ENCODE measurements at places on chromosomes 2 and 18.

- DNase-seq: no peak
These were observed 388.9 kb downstream of the ALK start for GRCh38 chr2:29532436-29532835.

DNA sequence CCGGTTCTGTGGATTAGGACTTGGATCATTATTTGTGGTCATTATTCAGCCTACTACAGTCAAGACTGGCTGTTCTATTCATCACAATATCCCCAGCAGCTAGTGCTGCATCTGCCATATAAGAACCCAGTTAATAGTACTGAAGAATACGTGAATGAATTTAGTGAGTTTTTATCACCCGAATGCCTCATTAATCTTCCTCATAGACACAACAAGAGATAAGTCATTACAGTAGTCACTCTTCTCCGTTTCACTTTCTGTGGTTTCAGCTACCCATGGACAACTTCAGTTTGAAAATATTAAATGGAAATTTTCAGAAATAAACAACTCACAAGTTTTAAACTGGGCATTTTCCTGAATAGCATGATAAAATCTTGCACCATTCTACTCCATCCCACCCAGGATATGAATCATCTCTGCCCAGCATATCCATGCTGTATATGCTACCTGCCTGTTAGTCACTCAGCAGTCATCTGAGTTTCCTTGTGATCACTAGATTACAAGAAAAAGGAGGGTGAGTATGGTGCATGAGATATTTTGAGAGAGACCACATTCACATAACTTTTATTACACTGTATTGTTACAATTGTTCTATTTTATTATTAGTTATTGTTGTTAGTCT is 363.7 kb upstream of the CHAC2 start:
- no peak for DNase-seq

- DNase-seq: peak; percentile 8
These were observed 102.5 kb upstream of the LDAH start for GRCh38 chr2:20925265-20925889.

DNA sequence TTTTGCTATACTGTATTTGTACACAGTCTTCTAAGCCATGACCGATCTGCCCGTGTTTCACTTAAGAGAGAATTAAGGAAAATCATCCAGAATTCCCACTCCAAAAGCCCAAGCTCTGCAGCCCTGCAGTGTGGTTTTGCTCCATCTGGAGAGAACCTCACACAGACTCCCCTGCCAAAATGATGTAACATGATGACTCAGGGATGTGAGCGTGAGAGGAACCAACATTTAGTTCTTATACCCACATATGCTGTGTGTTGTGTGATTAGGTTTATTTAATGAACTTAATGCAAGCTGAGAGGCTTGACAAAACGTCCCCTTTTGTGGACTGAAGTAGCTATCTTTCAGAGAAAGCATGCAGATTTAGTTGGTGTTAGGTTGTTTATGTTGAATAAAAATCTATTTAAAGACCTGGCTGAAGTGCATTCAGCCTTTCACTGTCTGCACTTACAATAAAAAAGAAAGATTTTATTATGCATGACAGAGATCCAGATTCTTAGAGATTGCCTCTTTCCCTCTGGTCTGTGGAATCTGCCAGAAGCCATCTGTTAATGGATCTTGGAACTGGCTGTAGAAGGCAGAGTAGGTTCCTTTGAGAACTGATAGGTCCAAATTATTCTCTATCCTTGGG is 6.3 kb downstream of the RAB12 start:
- DNase-seq: no peak

- DNase-seq: no peak
These were observed 226.4 kb upstream of the DSEL start for GRCh38 chr18:67742954-67743353.

DNA sequence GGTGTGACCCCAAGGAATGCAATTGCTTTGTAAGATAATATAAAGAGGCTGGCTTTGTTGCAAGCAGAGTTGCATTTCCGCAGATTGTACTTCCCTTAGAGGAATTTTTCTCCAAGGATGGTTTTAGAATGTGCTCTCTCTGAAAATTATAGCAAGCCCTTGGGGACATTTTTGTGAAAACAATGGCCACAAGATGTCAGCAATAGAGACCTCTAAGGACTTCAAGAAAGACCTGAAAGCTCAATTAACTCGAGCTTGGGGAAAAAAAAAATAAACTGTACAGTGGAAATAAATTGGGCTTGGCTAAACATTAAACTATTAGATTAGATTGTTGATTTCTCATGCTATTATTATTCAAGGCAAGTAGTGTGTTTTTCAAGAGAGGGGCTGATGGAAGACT is 81.3 kb upstream of the KYNU start:
- no peak for DNase-seq

- DNase-seq: no peak
These were observed 35.3 kb downstream of the MAP4K4 start for GRCh38 chr2:101732773-101733256.

DNA sequence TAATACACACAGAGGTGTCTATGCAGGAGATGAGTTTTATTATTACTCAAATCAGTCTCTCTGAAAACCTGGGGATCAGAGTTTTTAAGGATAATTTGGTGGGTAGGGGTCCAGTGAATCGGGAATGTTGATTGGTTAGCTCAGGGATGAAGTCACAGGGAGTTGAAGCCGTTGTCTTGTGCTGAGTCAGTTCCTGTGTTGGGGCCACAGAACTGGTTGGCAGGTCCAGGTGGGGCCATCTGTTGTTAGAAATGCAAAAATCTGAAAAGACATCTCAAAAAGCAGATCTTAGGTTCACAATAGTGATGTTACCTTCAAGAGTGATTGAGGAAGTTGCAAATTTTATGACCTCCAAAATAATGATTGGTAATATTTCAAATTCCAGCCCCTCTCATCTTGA is 86.9 kb downstream of the VSNL1 start:
- DNase-seq: no peak

GRCh38 chr2:92074549-92074898 is 2796.7 kb upstream of the TEKT4 start:
- DNase-seq: no peak

GRCh38 chr18:8359076-8359475 is 250.2 kb upstream of the RAB12 start:
- DNase-seq: no peak

- peak; percentile 72 for DNase-seq
These were observed 19.0 kb downstream of the TMSB10 start for GRCh38 chr2:84924173-84925106.

DNA sequence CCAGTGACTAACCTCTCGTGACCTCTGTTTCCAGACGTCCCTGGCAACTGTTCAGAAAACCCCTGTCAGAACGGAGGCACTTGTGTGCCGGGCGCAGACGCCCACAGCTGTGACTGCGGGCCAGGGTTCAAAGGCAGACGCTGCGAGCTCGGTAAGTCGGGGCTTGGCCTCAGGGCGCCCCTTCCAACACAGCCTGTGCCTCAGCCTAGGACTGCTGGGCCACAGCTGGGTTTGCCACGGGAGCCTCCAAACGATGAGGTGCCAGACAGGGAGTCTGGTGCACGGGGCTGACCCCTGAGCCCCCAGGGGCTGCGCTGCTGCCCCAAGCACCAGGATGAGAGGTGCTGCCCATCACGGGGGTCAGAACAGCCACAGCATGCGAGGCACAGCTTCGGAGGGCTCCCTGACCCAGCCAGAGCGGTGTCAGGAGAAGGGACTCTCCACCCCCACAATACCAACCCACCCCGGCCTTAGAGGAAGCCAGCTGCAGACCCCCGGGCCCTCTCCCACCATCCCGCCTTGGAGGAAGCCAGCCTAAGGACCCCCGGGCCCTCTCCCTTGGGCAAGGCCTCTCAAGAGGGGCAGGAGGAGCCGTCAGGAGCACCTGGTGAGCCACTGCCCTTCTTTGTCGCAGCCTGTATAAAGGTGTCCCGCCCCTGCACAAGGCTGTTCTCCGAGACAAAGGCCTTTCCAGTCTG is 20.3 kb downstream of the MTERF4 start:
- no peak for DNase-seq

DNA sequence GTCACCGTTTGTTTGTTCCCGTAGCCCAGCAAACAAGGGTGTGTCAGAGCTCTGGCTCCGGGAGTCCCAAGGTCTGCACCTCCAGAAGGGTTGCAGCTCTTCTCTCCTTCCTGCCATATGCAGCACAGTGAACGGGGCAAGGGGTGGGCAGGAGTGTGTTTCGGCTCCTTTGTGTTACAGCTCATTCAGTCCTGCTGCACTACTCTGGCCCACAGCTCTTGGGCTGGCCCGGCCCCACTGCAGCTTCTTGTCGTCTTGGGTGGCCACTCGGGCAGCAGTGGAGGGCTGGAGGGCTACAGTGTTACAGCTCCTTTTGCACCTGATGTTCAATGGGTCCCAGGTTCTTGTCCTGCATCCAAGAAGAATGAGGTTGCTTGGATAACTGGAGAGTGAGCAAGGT is 408.3 kb downstream of the DCC start:
- no peak for DNase-seq

DNA sequence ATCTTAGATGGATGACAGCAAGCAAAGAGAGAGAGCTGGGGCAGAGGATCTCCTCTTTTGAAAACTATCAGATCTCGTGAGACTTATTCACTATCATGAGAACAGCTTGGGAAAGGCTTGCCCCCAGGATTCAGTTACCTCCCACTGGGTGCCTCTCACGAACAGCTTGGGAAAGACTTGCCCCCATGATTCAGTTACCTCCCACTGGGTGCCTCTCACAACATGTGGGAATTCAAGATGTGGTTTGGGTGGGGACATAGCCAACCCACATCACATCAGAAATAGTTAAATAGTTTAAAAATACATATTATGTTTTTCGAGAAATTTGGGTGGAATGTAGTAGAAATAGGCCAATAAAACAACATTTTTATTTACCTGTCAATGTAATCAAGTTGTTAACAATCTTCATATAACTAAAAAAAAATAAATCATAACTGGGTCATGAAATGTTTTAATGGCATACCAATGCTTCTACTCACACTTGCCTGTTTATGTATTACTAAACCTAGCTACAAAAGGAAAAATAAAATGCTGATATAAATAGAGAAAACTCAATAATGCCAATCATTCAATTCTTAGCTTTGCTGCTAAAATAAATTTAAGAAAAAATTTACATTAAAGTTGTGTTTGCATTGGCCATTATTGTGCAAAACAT is 608.9 kb downstream of the SUCLG1 start:
- DNase-seq: no peak

DNA sequence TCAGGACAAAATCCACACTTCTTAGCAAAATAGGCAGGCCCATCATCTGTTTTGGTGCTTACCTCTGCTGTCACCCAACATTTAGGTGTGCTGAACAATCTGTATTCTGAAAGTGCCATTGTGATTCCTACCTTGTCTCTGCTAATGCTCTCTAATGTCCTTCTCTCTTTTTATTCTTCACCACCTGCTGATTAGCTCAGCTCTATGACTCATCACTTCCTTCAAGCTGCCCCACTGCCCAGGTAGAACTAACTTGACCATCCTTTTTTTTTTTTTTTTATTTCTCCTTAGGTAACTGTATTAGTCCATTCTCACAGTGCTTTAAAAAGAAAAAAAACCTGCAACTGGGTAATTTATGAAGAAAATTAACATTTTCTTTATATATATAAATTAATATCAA is 478.7 kb upstream of the POU3F3 start:
- no peak for DNase-seq

DNA sequence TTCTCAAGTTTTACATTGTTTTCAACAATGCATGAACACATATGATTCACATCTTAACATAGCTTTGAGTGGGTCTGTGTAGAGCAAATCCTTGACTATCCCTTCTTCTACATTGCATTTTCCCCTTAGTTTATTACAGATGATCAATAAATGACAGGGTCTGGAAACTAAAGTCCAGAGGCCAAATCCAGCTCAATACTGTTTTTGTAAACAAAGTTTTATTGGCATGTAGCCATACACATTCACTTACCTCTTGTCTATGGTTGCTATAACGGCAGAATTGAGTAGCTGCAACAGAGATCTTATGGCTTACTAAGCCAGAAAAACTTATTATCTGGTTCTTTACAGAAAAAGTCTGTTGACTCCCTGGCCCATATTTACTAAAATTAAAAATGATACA is 12.8 kb downstream of the FANCL start:
- DNase-seq: no peak

- no peak for DNase-seq
These were observed 719.4 kb downstream of the LRP1B start for GRCh38 chr2:141411419-141411818.

- DNase-seq: no peak
These were observed 147.6 kb downstream of the GALNT14 start for GRCh38 chr2:30990671-30991070.

DNA sequence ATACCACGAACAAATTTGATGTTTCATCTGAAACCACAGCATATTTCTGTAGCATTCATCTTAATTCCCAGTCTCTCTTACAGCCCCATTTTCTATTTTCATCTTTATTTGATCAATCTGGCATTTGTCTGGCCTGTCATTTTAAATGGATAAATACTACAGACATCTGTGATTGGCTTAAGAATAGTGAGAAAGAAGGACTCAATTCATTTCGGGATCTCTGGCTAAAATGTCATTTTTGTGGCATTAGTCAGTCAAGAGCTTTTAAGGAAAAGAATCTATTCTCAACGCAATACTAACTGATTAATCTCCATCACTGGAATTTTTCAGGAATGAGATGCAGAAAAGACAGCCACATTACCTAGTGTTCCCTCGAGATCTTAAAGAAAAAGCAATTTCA is 585.9 kb downstream of the IRS1 start:
- no peak for DNase-seq

GRCh38 chr18:75221897-75222296 is 11.3 kb downstream of the TSHZ1 start:
- DNase-seq: no peak

GRCh38 chr2:195647302-195647701 is 9.7 kb upstream of the SLC39A10 start:
- no peak for DNase-seq

- DNase-seq: no peak
These were observed 142.1 kb downstream of the SLC4A10 start for GRCh38 chr2:161766334-161766733.

- DNase-seq: peak; percentile 90
These were observed 16.1 kb downstream of the WNT10A start for GRCh38 chr2:218896501-218897393.

Data from activated CD4-positive, alpha-beta T cell treated with anti-CD3 and anti-CD28 coated beads, Interleukin-2, amount 50 U/mL, for 48 hours (primary cell).